Stimulated activated CD4-positive, alpha-beta T cell treated with anti-CD3 and anti-CD28 coated beads, TNF-alpha, amount 100 ng/mL, for 1 hour (primary cell): ENCODE measurements at places on chromosomes 6 and 20.

DNA sequence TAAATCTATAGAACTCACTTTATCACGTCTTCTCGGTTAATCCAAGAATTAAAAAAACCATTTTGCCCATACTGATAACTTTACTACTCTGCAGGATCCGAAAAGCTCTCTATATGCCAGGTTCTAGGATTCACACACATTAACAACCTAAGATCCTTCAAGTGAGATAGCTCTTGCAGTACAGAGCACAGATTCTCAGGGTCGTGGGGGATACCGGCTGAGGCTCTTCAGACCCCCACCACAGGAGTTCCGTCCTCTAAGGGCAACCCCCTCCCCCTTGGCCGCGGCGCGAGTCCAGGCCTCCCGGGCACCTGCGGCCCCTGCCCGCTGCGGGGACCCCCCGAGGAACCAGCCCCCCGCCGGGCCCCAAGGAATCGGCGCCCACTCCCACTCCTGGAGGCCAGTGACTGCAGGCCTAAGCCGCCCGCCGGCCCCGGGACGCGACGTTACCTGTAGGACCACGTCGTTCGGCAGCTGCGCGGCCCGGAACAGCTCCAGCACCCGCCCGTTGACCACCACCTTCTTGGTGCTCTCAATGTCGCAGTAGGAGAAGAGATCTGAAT, 892 bp downstream of the REPS1 start:
- DNase-seq = no peak

- no peak for DNase-seq
These were observed 217.1 kb downstream of the PRL start for GRCh38 chr6:22079783-22080182.

- DNase-seq = no peak
These were observed 1012.4 kb downstream of the GRIK2 start for GRCh38 chr6:102405860-102406259.

- DNase-seq = no peak
These were observed 813.4 kb downstream of the MAFB start for GRCh38 chr20:39875492-39876110.

GRCh38 chr6:135390458-135390857, 107.1 kb downstream of the AHI1 start:
- DNase-seq = no peak

DNA sequence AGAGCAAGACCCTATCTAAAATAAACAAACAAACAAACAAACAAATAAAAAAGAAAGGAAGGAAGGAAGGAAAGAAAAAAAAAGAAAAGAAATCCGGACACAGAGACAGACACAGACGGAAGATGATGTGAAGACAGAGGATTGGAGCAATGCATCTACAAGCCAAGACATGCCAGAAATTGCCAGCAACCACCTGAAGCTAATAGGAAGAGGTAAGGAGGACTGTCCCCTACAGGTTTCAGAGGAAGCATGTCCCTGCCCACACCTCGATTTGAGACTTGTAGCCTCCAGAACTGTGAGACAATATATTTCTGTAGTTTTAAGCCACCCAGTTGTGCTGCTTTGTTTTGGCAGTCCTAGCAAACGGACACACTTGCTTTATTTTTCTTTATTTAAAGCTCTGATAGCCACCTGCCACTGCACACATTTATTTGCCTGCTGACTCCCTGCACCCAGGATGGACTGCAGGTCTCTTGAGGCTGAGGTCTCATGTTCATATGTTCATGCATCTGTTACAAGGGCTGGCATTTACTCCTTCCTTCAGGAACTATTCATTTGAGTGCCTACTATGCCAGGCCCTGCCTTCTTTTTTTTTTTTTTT, 20.7 kb upstream of the ZMYND8 start:
- DNase-seq = no peak

DNA sequence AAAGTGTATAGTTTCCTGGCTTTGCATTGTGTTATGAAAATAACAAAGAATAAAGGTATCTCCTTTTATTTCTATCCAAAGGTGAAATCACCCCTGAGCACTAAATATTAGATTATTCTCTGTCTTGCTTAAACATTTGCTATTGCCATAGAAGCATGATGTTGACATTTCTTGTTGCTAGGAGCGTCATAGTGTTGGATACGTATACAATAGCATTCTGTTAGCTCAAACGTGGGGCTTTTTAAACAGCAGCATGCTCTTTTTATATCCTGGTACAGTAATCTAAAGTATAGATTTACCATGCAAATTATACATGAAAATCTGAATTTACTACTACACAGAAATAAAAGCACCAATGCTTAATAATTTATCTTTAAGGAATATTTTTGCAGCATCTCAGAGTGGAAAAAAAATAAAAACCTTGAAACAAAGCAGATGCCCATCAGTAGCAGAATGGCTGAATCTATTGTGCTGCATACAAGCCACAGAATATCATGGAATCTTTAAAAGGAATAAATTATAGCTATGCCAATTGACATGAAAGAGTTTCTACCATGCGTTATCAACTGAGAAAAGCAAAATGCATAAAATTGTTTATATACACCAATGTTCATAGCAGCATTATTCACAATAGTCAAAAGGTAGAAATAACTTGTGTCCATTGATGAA, 9.6 kb upstream of the HSF2 start:
- DNase-seq = no peak

- no peak for DNase-seq
These were observed 135.7 kb downstream of the KIF13A start for GRCh38 chr6:17851720-17852161.
